ENCODE measurements at places on chromosomes 1 and 21. TPM values are rescaled to one million over a fixed set of nuclear protein-coding genes. Genes with fewer than 3 reads are reported as not detected.
A peak's percentile ranks its signal among the peaks of the same experiment; 100 is the strongest.

MUL1 gene
- 20.6 TPM for polyA plus RNA-seq

CLDN8 gene
- polyA plus RNA-seq, result not detected

RAB29 gene
- polyA plus RNA-seq, result 4.4 TPM

HMCN1 gene
- polyA plus RNA-seq, result 4.6 TPM

TIAM1 gene
- 2.9 TPM for polyA plus RNA-seq

DNA sequence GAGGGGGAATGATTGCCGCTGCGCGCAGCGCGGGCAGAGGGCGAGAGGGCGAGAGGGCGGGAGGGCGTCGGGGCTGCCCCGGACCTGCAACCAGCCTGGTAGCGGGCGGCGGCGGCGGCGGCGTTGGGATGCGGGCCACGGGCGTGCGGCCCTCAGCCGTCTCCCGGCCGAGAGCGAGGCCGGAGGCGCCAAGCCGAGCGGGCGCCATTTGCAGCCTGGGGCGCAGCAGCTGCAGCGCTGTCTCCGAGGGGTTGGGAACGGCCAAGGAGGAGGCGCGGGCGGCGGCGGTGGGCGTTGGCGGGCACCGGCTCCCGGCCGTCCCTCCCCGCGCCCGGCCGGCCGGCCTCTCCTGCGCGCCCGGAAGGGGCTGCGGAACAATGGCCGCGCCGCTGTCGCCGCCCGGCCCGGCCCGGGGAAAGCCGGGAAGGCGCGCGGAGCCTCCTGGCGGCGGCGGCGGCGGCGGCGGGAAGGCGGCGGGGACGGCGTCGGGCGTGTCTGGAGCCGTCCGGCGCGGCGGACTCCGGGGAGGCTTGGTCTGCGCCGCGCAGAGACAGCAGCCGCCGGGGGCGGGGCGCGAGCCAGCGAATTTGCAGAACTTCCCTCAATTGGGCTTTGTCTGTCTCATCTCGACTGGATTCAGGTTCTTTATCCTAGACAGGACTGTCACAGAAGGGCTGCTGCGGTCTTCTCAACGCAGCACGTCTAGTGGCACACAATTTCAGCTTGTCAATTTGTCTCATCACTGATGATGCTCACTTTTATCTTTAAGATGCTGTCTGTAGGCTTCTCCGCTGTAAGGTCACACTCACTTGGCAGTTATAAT lies 35.7 kb downstream of the ZBTB8B start:
- DNase-seq, result peak; percentile 49

GRCh38 chr1:35222322-35223083 lies 29.6 kb upstream of the SFPQ start:
- peak; percentile 87 for DNase-seq

DNA sequence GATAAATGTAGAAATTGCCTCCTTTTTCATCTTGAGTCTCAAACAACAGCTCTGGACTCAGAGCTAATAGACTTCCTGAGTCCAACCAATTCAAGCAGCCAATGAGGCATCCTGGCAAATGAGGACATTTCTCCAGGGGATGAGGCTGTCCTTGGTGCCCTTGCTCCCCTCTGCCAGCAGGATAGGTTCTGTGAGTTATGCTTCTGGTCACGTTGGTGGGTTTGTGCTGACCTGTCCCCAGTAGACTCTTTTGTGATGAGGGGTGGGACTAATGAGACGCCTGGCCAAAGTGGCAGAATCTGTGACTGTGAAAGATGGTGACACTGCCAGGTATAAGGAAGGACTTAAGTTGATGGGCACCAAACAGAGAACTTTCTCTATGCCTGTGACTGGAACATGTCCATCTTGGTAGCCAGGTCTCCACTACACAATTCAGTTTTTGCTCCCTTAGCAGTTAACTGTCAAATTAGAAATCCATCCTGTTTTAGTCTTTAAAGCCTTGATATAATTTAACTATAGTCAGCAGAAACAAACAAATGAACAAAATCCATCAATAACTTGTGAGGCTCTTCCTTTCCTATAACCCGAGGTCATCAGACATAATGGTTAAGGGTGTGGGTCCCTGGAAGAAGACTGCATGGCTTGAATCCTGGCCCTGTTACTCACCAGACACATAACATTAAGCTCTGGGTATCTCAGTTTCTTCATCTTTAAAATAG lies 35.7 kb upstream of the THEM4 start:
- no peak for DNase-seq

- DNase-seq, result no peak
Observed at GRCh38 chr1:198879711-198880306, 241.0 kb downstream of the PTPRC start.

- no peak for DNase-seq
Observed at GRCh38 chr1:246726255-246726679, 2.1 kb downstream of the SCCPDH start.

DNA sequence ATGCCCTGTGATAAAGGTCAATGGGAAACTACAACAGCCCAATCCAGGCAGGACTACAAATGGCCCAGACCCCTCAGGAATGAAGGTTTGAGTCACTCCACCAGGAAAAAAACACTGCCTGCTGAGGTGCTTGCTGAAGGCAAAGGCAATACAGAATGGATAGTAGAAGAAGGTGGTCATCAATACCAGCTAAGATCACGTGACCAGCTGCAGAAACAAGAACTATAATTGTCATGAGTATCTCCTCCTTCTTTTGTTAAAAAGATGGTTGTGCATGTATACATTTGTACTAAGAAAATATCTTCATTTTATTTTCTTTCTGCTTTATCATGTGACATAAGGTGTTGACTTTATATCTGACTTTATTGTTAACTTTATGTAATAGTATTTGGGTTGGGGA lies 23.4 kb upstream of the ZNF644 start:
- DNase-seq, result no peak
